Esophagus squamous epithelium (tissue), 5 donors: ENCODE measurements at places on chromosomes 7 and 10. TPM values are rescaled to one million over a fixed set of nuclear protein-coding genes. Genes with fewer than 3 reads are reported as not detected.

LAMTOR4 gene
- total RNA-seq = 138 TPM

GRCh38 chr7:78523930-78524329 is 725.4 kb downstream of the PHTF2 start:
- DNase-seq = no peak
- no peak overlapping the region for H3K4me3 ChIP-seq
- no peak overlapping the region for H3K27ac ChIP-seq

GJD4 gene
- total RNA-seq = not detected

DNA sequence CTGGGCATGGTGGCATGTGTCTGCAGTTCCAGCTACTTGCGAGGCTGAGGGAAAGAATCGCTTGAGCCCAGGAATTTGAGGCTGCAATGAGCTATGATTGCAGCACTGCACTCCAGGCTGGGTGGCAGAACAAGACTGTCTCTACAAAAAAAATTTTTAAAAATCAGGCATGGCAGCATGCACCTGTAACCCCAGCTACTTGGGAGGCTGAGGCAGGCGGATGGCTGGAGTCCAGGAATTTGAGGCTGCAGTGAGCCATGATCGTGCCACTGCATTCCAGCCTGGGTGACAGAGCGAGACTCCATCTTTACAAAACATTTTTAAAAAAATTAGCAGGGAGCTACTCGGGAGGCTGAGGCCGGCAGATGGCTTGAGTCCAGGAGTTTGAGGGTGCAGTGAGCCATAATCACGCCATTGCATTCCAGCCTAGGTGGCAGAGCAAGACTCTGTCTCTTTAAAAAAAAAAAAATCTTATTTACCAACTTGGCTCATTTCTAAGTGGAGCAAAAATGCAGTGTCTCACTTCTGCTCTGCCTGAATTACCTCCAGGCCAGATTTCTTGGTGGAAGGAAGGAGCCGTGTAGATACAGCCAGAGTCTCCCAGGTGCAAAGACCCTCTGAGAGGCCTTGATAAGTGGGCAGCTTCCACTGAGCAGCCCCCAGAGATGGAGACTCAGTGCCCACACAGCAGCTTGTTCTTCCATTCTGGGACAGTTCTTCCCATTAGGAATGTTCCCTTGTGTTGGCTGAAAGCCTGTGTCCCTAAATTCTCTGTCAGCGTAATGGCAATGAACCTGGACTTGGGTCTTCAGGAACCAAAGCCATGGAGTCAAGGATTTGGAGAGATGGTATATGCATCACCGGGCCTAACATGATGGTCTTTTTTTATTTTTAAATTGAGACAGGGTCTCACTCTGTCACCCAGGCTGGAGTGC is 30.0 kb downstream of the GTF2IRD1 start:
- H3K27me3 ChIP-seq = no peaks in the 10 kb centered on the region
- no peak overlapping the region for H3K4me3 ChIP-seq
- H3K27ac ChIP-seq = peak overlapping the region; percentile 96
- H3K36me3 ChIP-seq = no peaks in the 10 kb centered on the region

C10orf67 gene
- total RNA-seq = 0.27 TPM

- H3K27ac ChIP-seq = no peak overlapping the region
- no peaks in the 10 kb centered on the region for H3K27me3 ChIP-seq
- no peak overlapping the region for H3K4me3 ChIP-seq
- H3K36me3 ChIP-seq = no peaks in the 10 kb centered on the region
- no peak for DNase-seq
Measured at GRCh38 chr7:24365606-24366005, 81.6 kb downstream of the NPY start.

ITIH2 gene
- not detected for total RNA-seq
